Naive thymus-derived CD4-positive, alpha-beta T cell (primary cell): ENCODE measurements at places on chromosomes 6 and 20.

DNA sequence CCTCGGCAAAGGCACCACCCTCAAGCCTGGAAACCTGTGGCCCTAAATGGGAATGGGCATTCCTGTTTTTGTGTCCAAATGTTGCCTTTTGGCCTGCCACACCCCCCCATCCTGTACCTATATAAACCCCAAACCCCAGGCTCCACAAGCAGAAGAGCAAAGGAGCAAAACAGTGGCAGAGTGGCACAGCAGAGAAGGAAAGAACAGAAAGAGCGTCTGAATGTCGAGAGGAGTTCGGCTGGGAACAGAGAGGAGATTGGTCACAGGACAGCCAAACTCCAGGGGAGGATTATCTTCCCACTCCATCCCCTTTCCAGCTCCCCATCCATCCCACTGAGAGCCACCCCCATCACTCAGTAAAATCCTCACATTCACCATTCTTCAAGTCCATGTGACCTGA is 58.0 kb upstream of the PREP start:
- DNase-seq, result no peak

DNA sequence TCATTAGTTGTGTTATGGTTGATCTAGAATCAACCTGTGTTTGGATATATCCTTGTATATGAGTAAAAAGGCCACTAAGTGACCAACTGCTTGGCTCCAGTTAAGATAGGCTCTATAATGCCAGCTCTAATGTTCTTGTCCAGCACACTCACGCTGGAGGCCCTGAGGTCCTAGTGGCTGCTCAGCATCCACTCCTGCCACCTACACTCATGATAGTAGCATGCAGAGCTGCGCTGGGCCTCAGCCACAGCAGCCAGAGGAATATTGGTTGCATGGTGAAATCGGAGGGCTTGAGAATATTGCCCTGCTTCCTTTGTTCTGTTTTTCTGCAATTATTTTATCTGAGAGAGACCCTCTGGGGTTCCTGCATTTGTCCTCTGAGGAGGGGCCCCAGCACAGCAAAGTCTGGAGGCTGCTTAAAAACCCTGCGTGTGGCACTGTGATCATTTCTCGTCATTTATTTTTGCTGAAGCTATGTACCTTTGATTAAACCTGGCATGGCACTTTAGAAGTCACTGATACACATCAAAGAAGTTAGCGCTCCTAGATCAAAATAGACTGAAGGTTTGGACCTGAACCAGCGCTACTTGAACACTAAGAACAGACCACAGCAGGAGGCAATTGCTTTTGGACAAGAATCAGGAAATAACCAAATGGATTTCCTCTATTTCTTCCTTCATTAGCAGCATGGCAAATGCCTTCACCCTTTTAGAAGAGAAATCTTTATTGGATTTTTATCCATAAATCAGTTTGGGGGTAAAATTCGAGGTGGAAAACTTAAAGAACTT is 398.4 kb upstream of the ID4 start:
- DNase-seq, result no peak

GRCh38 chr6:123316733-123317323 is 319.9 kb downstream of the TRDN start:
- peak; percentile 1 for DNase-seq

GRCh38 chr6:120608826-120609225 is 725.5 kb downstream of the TBC1D32 start:
- DNase-seq, result no peak

DNA sequence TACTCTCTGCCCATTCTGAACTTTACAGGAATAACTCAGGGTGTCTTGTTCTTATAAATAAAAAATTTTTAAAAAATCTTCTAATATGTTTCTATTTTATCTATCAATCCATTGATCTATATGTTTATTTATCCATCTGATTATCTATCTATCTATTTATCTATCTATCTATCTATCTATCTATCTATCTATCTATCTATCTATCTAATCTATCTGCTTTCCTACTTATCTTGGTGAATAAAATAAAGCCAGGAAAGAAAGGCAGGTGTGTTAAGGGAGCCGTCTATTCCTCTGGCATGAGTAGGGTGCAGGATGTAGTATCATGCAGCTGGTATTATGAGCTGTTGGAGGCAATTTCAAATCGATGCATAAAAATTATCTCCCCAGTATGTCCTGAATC is 153.0 kb downstream of the FOXA2 start:
- DNase-seq, result no peak

DNA sequence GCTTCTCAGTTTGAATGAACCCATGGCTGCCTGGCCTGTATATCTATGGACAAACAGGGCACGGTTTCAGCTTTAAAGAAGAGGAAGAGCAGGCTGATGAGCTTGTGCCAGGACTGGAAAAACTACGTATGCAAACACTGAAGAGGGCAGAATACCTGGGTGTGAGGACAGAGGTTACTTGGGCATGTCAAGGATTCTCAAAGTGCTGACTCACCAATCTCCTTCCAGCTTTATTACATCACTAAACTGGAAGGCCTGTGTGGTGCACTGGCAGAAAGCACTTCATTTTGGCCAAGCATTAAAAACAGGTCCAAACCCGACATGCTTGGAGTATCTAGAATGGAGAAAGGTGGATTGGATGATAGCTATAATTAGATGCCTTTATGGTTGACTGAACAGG is 95.2 kb downstream of the GMPR start:
- DNase-seq, result no peak

GRCh38 chr6:137094411-137095008 is 49.7 kb upstream of the IL20RA start:
- DNase-seq, result peak; percentile 38

- DNase-seq, result no peak
Measured at GRCh38 chr20:9966966-9967365, 67.8 kb upstream of the ANKEF1 start.

DNA sequence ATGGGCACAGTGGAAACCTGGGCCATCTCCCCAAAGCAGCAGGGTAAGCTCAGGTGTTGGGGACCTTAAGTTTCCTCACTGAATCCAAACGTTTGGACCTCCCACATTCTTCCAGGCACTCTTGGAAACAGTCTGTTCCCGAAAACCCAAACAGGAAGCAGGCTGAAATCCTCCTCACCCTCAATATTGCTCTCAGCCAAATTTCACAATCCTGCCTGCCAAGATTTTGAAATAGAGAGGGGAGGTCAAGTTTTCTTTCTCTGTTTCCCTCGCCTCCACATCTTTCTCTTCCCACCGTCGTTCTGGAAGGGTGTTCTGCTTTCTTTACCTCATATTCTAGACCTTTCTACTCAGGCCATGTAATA is 392.0 kb upstream of the SASH1 start:
- DNase-seq, result no peak

DNA sequence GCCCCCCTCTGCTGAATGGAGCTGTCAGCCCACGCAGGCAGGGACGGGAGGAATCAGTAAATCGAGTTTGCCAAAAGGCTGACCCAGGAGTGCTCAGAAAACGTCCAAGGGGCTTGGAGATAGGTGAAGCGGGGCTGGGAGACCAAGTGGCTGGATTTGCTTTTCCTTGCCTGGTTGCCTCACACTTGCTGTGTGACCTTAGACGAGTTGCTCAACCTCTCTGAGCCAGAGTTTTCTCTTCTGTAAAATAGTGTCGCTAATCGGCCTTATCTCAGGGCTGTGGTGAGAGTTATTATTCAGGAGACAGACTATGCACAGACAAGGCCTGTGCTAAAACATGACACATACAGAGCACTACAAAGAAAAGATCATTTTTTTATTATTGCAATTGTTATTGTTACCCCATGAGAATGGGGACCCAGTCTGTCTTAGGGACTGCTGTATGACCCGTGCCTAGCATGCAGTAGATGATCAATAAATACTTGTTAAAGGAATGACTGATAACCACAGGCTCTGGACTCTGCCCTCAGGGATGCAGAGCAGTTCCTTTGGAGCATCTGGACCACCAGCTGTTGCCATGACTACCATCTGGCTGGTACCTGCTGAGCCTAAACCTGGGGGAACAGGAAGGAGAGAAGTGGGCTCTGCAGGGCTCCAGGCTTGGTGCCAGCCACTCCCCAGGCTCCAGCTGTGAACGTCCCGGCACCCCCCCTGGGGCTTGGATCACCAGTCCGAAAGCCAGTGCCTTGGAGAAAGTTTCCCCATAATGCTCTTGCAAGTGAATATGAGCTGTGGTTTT is 901 bp downstream of the KCNK15 start:
- no peak for DNase-seq

DNA sequence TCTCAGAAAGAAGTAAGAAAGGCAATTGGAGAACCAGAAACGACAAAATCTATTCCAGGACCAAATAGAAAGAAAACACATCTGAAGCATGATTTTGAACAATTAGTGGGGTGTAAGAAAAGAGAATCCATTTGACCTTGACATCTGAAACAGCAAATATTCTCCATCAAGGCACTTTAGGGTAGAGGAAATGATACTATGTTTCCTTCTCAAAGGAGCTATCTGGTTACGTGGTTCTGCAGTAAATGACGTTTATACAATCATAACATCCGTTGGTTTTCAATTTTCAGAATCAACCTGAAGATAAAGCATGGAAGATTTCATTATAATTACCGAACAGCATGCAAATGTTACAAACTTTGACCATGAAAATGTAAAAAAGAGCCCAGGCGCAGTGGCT is 8.2 kb upstream of the SIGLEC1 start:
- no peak for DNase-seq

GRCh38 chr6:137297887-137298286 is 78.7 kb upstream of the IFNGR1 start:
- DNase-seq, result no peak

- no peak for DNase-seq
Measured at GRCh38 chr20:46936415-46937156, 41.9 kb downstream of the EYA2 start.

- DNase-seq, result no peak
Measured at GRCh38 chr20:25495189-25495824, 87.8 kb downstream of the GINS1 start.

GRCh38 chr20:19620446-19620845 is 137.6 kb upstream of the RIN2 start:
- no peak for DNase-seq

- no peak for DNase-seq
Measured at GRCh38 chr6:167910007-167910406, 83.3 kb downstream of the AFDN start.

- DNase-seq, result no peak
Measured at GRCh38 chr6:22343864-22344263, 47.0 kb upstream of the PRL start.

GRCh38 chr6:44062771-44063560 is 64.3 kb downstream of the MRPL14 start:
- DNase-seq, result peak; percentile 44

DNA sequence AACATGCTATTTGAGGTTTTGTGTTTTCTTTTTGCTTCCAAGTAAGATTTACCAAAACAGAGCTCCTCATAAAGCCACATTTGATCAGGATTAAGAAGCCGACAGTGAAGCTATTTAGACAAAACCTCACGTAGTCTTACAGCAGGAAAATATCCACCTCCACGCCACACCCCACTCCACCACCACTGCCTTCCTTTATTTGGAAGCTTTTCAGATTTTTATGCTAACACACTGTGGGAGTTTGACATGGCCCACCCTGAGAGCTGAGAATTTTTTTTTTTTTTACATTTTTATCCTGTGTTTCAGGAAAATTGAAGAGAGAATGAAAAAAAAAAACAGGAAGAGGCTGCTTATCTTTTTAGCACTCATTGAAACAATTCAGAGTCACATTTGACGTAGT is 104.8 kb upstream of the MC3R start:
- no peak for DNase-seq

- DNase-seq, result no peak
Measured at GRCh38 chr6:14337152-14337551, 219.6 kb downstream of the CD83 start.

DNA sequence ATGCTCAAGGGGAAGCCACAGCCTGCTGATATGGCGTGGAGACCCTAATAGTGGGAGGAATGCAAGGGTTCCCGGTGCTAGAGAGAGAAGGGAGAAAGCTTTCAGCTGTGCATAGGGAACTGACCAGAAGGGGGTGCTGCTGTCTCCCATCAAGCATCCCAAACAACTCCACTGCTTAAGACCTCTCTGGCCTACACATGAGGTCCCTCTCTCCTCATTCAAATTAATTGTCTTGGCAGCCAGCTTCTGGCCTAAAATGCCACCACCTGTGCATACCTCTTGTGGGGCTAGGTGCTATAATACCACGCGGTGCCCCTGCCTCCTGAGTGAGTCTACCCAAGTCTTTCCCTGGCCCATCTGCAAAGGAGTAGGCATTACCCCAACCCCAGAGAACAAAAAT is 14.5 kb downstream of the ADISSP start:
- peak; percentile 56 for DNase-seq

DNA sequence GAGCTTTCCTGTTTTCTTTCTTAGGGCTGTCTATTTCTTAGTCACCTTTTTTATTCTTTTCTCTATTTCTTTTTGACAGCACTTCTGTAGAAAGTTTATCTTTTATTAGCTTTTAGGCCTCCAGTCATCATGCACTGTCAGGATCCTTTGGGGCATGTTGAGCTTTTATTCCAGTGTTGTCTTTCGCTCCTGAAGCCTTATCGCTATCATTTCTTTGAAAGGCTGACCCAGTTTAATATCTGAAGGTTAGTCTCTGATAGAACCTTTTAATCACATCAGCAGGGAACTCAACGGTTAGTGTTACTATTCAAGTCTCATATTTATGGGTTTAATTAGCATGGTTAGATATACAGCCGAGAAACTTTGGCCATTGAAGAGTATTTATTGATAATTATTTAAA is 745.9 kb downstream of the TBC1D32 start:
- no peak for DNase-seq

GRCh38 chr6:13854716-13855250 is 40.4 kb upstream of the MCUR1 start:
- no peak for DNase-seq

DNA sequence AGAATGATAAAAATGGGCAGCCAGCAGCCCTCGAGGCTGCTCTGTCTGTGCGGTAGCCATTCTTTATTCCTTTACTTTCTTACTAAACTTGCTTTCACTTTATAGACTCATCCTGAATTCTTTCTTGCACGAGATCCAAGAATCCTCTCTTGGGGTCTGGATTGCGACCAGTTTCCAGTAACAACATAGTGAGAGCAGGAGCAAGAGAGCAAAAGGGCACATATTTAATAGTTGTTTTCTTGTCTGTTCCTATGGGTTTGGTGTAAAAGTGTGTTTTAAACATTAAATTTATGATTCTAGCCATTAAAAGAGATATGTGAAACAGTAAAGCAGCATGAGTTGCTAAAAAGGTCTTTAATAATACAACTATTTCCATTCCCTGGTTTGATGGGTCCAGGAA is 78.8 kb upstream of the OPRM1 start:
- no peak for DNase-seq

- DNase-seq, result no peak
Measured at GRCh38 chr6:106090001-106090400, 3.9 kb downstream of the PRDM1 start.

- no peak for DNase-seq
Measured at GRCh38 chr6:85118233-85118632, 331.6 kb upstream of the NT5E start.

DNA sequence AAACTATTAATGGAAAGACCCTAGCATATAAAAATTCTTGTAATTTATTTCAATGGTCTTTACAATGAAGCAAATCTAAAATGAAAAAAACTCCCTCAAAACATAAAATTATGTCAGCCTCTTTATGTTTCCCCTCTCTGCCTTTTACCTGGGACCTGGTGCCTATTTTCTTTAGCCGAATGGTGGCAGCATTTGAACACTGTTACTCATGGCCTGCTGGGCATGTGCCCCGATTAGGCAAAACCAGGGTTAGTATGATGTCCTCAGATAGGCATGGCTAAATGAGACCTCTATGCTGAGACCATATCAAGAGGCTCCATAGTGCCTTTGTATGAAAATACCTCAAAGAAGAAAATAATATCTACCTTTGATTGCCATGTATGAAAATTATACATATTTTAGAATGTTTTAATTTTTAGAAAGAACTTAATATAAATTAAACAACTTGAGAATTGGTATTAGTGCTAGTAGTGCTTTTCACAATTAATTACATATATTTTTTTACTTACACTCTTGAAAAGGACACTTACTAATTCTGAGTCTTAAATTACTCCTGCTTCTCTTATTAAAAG is 22.5 kb upstream of the C6orf58 start:
- peak; percentile 4 for DNase-seq
